PC-9 (cell line): ENCODE measurements at places on chromosomes 7 and 10.
A peak's percentile ranks its signal among the peaks of the same experiment; 100 is the strongest.

- no peak for DNase-seq
Measured at GRCh38 chr7:28130277-28130676, 50.3 kb downstream of the JAZF1 start.

- DNase-seq = no peak
Measured at GRCh38 chr10:82468453-82468852, 593.5 kb downstream of the NRG3 start.

GRCh38 chr7:106597751-106598546, 63.0 kb downstream of the CCDC71L start:
- DNase-seq = no peak

GRCh38 chr7:33757050-33757449, 148.3 kb upstream of the BMPER start:
- DNase-seq = no peak

DNA sequence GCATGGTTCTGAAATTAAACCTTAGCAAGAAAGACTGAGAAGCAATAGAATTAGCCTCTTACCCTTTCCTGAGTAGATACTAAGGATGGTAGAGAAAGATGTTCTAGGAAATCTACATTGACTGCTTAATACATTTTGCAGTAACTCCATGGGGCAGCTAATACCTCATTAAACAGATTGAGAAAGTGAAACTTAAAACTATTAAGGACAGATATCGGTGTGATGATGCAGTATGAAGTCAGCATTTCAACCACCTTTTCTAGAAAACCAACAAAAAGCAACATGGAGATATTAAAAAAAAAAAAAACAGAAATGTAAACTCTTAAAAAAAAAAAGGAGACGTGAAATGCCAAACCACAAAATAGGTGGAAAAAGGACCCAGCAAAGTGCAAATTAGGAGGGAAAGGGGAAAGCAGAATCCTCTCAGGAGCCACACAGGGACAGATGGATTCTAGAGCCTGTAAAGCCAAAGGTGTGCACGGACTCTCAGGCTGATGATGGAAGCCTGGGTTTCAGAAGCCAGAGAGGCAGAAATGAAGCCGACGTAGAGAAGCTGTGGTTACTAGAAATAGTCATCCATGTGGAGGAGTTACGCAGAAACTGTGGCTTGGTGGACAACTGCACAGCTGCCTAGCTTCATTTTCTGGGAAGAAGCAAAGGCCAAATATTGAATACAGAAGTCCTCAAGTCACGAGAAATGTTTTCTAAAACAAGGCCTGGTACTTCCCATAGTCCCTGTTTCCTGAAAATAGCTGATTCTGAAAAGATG, 38.1 kb upstream of the GPR141 start:
- no peak for DNase-seq

- no peak for DNase-seq
Measured at GRCh38 chr10:127815147-127815546, 77.6 kb downstream of the CLRN3 start.

- no peak for DNase-seq
Measured at GRCh38 chr10:132208462-132209050, 21.8 kb downstream of the DPYSL4 start.

DNA sequence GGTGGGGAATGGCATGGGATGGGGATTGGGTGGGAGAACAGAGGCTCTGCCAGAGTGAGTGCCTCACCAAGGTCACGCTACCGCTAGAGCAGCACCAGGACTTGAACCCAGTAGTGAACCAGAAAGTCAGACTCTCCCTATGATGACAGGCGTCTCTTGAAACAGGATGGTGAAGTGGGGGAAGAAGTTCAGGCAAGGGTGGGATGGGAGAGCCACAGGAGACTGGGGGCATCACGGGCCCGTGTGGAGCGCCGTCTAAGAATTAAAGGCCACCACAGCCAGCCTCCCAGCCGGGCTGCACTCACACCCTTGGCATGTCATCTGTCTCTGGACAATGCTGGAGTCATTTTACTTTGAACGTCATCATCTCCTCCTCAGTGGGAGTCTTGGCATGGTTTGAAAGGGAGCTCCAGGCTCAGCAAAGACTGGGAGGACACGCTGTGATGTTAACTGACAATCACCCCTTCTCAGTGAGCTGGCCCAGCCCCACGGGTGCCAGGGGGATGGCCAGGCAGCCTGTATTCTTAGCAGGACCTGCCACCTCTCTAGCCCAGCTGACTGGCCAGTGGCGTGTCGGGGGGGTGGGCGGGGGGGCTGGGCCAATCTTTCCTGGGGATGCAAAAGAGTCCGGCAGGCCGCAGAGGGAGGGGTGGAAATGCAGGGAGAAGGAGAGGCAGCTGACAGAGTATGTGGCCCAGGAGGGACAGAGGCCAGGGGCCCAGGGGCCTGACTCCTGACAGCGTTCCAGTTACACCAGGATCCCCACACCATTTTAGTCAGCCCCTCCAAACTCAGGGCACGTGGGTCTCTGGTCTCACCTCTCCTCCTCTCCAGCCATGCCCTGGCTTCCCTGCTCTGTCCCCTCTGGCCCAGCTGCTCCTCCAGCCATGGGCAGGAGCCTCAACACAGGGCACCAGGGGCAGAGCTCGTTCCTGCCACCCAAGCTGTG, 96.2 kb downstream of the VOPP1 start:
- DNase-seq = no peak

DNA sequence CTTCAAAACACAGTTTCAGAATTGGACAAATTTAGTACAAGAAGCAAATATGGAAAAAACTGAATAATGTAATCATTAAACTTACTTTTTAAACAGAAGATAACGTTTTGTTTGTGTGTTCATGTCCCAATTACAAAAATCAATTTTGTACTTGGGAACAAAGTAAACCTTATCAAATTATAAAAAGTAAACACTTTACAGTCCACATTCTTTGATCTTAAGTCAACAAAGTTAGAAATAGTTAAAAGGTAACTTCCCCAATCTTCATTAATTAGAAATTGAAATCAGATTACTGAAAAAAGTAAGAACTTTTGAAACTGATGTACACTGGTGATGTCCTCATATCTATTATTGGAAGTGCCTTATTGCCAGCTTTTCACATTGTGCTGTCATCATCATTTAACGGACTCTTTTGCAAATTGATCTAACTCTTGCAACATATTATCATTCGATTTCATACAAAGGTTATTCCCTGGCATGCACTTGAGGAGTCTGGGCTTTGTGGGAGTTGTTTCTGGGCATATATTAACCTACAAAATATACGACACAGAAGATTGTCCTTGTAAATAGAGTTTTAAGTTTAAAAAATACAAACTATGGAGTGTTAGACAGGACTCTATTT, 15.1 kb upstream of the CYP2E1 start:
- no peak for DNase-seq

DNA sequence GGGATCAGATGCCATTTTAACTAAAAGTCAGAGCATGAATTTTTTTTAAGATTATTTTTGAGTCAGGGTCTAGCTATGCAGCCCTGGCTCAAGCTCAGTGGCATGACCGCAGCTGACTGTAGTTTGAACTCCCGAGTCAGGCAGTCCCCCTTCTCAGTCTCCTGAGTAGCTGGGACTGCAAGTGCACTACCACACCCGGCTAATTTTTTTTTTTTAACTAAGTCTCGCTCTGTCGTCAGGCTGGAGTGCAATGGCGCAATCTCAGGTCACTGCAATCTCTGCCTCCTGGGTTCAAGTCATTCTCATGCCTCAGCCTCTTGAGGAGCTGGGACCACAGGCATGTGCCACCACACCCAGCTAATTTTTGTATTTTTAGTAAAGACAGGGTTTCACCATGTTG, 7.8 kb downstream of the TAS2R41 start:
- no peak for DNase-seq

DNA sequence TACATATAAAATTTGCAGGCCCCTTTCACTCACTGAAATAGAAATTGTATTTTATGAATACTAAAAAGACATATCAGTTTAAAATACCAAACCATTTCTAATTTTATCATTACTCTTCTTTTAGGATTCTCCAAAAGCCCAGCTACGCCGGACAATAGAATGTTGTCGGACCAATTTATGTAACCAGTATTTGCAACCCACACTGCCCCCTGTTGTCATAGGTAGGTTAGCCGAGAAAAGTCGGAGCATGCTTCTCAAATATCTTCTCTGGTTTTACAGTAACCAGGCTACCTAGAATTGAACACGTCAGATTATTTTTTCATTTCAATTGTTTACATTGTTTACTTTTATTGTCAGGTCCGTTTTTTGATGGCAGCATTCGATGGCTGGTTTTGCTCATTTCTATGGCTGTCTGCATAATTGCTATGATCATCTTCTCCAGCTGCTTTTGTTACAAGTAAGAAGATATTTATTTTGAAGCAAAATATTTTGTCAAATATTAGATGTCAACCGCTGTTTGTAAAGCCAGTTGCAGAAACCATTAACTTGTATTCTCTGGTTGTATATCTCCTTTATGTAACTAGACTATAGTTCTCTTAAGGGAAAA, 57.6 kb downstream of the MMRN2 start:
- DNase-seq = no peak

DNA sequence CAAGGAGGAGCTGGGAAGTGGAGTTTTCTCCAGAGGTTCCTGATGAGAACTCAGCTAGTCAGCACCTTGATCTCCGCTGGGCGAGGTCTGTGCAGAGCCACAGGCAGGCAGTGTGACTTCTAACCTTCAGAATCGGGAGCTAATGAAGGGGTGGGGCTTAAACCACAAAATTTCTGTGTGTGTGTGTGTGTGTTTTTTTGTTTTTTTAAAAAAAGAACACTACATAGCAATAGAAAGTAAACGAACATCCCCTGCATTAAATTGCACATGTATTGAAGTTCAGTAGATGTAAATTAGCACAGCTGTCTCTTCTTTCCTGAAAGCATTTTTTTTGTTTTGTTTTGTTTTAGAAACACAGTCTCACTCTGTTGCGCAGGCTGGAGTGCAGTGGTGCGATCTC, 46.2 kb downstream of the RBM17 start:
- no peak for DNase-seq

DNA sequence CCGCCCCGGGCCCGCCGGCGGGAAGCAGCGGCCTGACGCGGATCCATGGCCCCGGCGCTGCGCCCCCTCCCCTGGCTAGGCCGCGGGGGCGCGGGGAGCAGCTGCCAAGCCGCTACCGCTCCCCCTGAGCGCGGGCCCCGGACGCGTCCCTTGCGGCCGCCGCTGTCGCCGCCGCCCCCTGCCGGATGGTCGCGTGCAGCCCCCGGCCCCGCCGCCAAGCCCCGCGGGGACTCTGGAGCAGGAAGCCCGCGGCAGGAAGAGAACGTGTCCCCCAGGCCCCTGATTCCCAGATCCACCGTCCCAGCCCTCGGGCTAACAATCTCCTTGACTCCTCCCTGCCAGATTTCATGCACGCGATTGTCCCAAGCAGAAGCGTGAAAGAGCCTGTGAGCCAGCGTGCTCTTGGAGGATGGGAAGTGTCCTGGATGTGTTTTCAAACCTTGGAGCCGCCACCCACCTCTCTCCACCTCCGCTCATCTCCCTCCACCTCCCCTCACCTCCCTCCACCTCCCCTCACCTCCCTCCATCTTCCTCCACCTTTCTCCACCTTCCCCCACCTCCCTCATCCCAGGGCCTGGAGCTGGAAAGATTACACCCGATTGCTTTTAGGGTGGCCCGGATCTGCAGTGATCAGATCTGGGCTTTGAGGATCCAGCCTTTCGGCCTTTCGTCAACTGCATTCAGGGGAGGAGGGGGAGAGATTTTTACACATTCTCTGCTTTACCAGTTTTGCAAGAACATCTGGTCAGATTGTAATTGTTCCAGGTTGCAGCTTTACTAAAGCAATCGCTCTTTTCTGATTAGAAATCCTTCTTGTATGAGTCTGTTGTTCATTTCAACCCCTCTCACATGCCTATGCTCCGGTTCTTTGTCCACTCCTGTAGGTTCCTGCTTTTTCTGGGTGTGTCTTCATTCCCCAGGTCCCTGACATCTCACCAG, 570 bp upstream of the PRTFDC1 start:
- DNase-seq = peak; percentile 39

- DNase-seq = no peak
Measured at GRCh38 chr10:62633976-62634375, 170.5 kb upstream of the ADO start.

DNA sequence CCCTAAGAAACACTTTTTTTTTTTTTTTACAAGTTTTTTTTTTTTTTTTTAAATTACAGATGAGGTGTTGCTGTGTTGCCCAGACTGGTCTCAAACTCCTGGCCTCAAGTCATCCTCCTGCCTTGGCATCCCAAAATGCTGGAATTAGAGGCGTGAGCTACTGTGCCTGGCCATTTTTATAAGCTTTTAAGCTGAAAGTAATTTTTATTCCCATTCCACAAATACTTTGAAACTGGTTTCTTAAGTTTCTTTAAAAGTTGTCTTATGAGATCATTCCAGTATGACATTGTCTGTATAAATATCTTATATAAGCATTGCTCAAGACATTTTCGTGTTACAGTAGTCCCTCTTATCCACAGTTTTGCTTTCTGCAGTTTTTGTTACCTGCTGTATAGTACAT, 61.4 kb upstream of the CYP26C1 start:
- no peak for DNase-seq

DNA sequence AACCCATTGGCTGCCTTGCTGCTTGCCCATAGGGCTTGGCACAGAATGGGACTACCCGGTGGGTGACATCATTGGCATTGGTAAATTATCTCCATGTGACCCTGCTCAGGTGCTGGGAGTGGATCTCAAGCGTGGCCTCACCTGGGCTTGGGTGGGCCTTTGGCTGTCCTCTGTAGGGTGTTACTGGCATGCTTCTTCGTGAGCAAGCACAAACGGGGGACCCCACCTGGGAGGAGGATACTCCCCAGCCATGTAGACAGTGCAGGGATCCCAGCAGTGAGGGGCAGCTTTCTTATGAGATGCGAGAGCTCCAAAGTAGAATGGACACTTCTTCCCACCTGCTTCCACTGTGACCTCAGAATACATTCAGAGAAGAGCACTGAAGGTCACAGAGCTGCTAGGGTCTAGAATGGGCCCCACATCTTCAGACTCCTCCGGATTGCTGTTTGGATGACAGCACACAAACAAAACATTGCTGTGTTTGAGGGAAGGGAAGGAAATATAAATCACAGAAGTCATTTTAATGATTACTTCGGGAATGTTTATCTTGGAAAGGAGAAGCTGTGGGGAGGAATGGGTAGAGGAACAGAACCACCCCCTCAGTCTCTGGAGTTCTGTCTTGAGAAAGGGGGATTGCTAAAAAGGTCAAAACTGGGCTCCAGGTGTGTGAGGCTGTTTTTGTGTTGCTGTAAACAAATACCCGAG, 75.9 kb downstream of the SH2D4B start:
- no peak for DNase-seq
